EL (cell line): ENCODE measurements at places on chromosomes 7 and 10.

DNA sequence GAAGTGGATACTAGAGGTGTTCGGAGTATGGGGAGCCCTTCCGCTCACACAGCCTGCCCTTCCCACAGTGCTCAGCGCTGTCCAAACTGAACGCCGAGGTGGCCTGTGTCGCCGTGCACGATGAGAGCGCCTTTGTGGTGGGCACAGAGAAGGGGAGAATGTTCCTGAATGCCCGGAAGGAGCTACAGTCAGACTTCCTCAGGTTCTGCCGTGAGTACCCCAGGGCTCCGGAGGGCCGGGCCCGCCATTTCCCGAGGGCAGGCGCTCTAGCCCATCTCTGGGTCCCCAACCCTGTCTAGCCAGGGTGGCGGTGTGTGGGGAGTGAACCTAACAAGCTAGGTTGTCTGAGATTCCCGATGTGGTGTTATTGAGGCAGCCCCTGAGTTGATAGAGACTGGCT, 59.1 kb downstream of the GTF2IRD1 start:
- DNase-seq, result no peak

DNA sequence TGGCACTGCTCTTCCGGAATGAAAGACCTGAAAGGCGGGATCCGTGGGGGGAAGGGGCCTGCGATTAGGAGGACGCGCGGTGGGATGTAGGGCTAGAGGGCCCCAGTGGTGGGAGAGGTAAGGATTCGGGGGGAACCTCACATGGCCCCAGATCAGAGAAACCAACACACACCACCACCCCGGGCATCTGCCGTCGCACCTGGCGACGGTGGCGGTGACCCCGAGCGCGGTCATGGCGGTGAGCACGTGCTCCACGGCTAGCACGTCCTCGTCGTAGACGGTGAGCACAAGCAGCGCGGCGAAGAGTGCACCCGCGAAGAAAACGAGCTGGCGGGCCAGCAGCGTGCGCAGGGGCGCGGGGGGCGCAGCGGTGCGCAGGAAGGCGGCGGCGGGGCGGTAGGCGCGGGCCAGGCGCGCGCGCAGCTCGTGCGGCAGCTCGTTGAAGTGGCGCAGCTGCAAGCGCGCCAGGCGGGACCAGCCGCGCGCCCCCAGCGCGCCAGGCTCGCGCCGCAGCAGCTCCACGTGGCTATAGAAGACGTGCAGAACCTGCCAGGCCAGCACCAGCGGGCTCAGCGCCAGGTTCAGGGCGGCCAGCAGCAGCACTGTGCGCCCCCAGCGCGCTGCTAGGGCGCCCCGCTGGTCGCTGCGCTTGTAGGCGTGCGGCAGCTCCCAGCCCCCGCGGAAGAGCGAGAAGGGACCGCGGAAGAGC, 5.7 kb downstream of the ATG9B start:
- DNase-seq, result peak; percentile 29

DNA sequence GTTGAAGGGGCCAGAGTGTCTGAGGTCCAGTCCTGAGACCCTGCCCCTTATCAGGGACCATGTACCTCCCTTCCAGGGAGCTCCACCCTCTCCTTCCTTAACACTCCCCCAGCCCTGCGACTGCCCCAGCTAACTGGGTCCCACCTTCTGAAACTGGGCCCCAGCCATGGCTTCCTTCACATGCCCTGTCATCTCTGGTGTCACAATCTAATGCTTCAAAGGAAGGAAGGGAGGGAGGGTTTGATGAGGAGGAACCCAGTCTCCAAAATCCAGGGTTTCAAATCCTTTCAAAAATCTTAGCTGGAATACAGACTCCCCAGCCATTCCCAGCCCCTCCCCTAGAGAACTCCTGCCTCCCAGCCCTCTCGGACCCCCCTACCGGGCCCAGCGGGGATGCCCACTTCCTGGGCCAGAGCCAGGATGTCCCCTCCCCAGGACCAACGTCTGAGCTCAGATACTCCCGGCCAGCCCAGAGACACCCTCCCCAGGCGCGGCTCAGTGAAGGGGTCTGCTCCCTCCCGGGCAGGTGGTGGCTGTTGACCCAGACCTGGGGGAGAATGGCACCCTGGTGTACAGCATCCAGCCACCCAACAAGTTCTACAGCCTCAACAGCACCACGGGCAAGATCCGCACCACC, 18.0 kb downstream of the C10orf105 start:
- DNase-seq, result no peak

DNA sequence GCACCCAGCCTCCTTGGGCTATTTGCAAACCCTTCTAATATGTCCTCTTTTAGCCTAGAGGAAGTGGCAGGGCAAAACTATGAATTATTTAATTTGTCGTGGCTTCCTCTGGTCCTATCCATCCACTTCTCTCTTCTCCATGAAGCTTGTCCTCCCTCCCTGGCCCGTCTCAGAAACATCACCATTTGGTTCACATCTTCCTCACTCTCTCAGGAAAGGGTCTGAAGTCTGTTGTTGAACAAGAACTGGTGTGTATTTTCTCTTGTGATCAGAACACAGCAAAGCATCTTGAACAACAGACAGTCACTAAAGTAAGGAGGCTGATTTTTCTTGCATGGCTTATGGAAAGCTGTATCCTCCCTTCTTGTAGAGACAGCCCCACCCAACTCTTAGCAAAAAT, 550.1 kb upstream of the NRP1 start:
- DNase-seq, result no peak

DNA sequence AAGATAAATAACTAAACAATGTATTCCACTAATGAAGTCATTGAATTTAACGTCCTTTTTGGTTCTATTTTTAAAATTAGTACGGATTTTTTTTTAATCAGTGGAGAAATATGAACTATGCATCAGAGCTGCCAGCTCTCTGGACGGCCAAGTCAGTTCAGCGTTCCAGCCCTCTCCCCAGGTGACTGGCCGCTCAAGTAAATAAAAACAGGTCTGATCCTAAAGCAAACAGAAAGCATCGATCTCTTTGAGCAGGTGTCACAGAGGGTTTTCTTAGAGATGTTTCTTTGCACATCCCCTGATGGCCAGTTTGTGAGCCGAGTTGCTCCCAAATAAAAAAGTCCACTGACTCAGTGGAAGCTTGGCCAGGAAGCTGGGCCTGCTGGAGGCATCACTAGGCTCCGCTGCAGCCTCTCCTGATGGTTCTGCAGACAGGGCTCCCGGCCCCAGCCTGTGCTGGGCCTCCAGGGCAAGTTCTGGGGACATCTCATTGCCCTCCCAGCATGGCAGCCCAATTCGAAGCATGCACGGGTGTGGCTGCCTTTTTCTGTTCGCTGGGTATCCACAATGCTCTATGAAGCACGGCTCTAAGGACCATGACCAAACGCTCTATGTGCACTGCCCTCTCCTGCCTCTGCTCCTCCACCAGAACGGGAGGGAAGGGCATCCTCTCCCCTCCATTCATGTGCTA, 74.7 kb upstream of the PPP2R2D start:
- DNase-seq, result no peak

DNA sequence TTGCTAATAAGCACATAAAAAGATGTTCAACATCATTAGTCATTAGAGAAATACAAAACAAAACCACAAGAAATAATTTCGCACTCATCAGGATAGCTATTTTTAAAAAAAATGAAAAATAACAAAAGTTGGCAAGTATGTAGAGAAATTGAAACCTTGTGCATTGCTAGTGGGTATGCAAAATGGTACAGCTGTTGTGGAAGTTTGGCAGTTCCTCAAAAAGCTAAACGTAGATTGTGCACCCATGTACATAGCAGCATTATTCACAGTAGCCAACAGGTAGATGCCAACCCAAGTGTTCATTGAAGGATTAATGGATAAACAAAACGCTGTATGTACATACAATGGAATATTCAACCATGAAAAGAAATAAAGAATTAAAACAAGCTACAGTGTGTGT, 35.3 kb upstream of the STARD3NL start:
- no peak for DNase-seq

DNA sequence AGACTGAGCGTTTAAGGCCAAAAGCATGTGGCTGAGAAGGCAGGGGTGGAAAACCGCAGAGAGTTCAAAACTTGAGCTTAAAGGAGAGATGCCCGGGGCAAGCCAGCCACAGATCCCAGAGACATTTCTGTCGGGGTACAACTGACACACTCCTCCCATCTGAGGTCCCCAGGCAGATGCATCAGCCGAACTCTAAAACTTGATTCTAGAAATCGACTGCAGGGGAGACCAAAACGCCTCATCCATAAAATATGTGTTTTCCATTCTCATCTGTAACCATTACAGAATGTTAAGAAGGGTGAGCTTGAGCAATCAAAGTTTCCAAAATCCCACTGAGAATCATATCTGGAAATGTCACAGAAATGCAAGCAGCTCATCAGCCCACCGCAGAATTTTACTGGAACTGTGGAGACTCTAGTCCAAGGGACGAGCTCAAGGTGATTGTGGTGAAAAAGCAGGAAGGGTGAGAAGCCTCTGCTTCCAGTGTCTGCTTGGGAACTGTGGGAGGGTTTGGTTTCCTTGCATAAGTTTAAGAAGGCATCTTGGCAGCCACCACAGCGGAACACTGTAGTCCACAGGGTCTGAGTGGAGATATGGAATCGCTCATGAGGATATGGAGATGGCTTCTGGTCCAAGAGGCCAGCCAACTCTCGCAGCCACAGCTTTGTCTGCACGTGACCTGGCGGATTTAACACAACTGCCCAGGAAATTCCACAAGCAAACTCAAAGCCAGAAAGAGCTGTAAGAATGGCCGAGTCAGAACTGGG, 249.2 kb downstream of the SFMBT2 start:
- no peak for DNase-seq
